ENCODE measurements at places on chromosomes 12 and 14.

DNA sequence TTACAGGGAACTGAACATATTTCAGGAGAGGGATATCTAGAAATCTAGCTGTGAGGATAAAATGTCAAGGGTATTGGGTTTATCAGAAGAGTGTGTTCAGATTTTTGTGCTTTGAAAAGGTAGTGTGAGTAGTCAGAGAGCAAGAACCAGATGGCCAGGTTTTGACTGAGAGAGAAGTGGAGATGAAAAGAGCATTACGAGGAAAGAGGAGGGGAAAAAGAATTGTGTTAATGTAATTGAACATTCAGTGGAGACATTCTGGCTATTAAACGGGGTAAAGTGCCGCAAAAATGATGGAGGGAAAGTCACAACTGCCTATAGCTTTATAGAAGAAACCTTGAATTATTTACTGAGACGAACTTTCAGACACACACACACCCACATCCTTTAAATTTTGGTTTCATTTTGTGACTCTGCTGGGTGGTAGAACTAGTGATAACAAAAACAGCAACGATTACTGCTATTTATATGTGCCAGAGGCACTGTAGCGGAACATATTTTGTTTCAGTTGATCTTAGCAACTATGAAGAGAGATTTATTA lies 213.6 kb downstream of the ERC1 start:
- no peak for DNase-seq

GRCh38 chr14:75566752-75567151 lies 11.7 kb upstream of the FLVCR2 start:
- no peak for DNase-seq

DNA sequence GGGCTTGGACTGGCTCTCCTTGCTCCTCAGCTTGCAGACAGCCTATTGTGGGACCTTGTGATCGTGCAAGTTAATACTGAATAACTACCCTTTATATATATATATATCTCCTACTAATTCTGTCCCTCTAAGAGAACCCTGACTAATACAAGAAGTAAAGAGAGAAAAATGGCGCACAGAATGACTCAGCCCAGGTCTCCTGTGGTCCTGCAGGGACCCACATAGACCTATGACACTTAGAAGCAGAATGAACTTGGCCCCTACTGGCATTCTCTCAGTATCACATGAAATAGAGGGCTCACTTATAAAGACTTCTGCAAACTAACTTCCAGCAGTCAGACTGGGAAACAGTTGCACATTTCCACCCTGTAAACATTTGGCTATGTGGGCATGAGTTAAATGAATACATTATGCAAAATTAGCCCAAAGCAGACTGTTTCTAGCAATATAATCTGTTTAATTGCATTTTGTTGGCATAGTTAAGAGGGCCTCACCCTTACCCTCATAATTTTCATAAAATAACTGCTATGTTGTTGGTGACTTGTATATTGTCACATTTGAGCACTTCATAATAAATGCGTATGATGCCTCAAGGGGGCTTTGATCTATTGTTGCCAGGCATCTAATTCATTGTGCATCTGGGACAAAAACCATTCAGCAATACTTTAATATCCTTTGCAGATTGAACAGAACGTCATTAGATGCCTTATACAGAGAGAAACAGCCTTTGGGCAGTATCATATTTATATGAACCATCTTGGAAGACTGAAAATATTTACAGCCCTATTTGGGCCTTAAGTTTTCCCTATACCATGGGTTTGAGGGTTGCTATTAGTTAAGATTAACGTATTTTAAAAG lies 349.7 kb upstream of the DIO2 start:
- no peak for DNase-seq

- DNase-seq = no peak
Observed at GRCh38 chr14:23861666-23862065, 91.9 kb upstream of the DHRS4 start.

DNA sequence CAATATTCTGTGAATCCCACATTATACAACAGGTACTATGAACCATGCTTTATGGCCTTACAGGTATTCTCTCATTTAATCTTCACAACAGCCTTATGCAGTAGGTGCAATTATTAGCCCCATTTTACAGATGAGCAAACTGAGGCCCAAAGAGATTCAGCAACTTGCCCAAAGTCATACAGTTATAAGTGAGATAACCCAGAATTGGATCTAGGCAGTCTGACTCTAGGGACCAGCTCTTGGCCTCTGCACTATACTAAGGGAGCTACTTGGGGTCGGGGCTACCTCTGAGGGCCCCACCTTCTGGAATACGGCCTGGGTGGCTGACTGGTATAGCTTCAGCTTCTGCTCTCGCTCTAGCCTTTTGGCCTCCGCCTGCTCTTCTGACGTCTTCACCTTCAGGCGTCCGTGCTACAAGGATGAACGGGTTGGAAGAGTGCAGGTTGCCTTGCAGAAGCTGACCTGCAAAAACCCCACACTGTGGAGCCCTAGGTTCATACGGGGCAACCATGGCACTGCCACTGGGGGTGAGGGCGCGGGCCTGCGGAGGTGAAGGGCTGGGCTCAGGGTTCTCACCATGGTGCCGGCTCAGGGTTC lies 762 bp downstream of the RABGGTA start:
- no peak for DNase-seq

DNA sequence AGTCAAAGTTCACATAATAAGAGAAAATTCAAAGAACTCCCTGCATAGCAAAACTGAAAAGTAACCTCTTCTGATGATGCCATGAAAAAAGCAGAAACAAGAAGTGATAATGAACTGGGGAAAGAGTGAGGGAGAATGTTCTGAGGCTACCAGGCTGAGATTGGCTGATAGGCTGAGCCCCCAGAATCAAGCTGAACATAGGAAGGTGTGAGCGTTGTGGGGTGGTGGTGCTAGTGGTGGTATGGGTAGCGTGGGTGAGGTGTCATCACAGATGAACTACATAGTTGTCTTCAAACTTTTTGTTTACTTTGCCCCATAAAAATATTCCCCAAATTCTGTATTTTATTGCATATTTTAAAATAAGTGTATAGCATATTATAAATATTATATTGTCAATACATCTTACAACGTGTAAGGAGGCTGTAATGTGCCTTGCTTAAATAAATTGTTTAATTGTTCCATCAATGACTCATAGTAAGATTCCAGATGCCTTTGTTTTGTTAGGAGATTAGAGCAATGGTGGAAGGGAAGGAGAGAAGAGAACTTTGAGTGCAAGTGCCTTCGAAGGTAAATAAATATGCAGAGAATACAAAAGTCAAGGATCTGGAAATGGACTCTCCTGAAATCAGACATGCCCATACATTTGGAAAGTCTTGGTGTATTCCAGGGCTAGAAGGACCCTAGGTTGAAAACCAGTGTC lies 15.8 kb upstream of the CFAP54 start:
- no peak for DNase-seq

DNA sequence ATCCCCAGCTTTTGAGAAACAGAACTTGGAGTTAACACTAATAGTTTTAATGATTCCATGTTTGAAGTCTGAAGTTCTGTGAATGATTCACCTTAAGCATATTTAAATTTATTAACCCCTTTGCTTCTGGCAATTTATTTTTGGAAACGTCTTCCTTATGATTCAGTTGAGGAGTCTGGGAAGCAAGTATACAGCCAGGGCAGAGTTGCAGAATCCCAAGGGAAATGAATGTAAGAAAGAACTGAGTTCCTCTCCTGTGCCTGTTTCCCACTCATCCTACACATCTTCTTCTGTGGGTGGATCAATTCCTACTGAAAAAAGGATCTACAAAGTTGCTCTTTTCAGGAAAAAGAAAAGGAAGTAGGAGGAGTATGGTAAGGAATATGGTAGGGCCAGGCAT lies 108.2 kb upstream of the CCDC91 start:
- DNase-seq = no peak

- no peak for DNase-seq
Observed at GRCh38 chr12:818733-819132, 66.4 kb downstream of the WNK1 start.

- DNase-seq = no peak
Observed at GRCh38 chr12:24679126-24679525, 269.8 kb downstream of the BCAT1 start.

DNA sequence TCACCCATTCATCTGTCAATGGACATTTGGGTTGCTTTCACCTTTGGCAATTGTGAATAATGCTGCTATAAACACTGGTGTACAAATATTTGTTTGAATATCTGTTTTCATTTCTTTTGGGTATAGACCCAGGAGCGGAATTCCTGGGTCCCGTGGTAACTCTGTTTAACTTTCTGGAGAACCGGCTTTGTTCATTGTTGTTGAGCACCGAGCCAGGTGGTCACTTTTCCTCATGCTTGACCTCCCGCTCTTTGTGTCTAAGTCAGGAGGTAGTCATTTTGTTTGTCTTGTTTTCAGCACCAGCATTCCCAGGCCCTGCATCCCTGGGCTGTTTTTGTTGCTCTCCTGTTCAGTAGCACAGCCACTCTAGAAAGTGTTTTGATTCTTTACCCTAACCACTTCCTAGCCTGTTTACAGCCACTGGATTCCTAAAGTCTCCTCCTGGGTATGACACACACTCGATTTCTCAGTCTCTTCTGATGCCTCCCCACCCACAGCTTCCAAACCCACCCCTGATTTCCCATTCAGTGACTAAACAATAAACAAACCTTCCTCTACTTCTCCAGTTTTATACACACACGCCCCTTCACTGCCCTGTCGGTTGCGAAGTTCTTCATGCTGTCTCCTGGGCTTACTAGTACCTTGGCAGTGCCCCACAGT lies 37.9 kb downstream of the B4GALNT3 start:
- DNase-seq = no peak

GRCh38 chr14:54642121-54642520 lies 75.2 kb downstream of the SAMD4A start:
- DNase-seq = no peak

- DNase-seq = no peak
Observed at GRCh38 chr14:77092676-77093075, 5.4 kb upstream of the CIPC start.

GRCh38 chr14:30330445-30330844 lies 228.5 kb upstream of the G2E3 start:
- no peak for DNase-seq
